Breast epithelium (tissue), 4 donors: ENCODE measurements at places on chromosomes 4 and X.

DNA sequence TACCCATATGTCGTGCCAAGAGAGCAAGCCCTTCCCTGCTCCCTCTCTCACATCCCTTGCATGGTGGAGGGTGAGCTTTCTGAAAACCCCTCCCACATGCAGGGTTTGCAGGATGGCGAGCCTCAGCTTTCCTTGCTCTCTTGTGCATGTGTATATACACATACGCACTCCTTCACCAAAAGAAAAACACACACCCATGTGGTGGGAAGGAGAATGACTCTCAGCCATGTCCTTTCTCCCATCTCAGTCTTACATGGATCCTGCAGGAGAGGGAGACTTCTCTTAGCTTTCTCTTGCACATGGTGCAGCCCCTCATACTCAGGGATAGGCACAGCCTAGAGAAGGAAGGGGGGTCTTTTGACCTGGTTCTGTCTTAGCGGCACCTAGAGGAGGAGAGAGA lies 81.1 kb downstream of the CLCN5 start:
- no peak for DNase-seq

DNA sequence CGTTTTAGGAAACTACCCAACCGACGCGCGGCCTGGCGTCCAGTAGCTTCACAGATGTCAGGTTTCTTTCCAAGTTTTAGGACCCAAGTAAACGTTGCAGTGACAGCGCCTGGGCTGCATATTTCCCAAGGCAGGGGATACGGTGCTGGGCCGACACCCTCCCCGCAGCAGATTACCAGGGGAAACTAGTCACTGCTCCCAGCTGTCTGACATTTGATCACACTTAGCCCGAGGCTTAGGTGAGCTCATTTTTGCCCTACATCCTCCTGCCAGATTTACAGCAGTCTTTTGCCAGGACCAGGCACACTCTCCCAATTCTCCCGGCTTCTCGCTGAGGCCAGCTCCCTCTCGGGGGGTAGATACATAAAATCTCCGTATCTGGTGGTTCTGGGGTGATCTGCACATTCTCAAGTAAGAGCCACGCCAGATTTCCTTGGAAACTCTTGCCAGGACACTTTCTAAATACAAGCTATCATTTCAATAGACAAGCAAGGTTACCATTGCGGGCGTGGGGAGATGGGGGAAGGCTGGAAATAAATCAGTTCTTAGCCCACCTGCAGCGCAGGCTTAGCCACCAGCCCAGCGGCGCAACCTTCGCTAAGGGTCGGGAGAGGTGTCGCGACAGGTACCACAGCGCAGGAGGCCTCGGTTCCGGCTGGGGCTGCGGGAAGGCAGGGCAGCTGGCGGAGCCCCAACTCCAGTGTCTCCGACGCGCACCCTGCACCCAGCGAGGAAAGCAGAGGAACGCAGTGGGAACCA lies 2.5 kb upstream of the SOX3 start:
- no peak for DNase-seq

DNA sequence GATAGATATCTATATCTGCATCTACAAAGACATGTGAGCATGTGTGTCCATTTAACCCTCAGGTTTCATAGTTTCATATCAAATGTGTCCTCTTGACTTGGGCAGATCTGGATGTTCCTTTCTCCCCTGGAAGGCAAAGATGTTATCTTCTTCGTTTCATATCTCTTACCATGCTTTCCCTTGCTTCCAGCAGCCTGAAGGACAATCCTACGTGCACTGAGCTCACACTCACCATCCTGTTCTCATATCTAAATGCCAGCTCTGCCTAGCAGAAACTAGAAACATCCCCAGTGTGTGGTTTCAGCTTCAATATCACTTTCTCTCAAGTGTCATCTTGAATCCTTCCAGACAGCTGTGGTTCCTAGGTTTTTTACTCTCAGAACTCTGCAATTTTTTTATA lies 66.2 kb downstream of the ZAR1 start:
- DNase-seq, result no peak

DNA sequence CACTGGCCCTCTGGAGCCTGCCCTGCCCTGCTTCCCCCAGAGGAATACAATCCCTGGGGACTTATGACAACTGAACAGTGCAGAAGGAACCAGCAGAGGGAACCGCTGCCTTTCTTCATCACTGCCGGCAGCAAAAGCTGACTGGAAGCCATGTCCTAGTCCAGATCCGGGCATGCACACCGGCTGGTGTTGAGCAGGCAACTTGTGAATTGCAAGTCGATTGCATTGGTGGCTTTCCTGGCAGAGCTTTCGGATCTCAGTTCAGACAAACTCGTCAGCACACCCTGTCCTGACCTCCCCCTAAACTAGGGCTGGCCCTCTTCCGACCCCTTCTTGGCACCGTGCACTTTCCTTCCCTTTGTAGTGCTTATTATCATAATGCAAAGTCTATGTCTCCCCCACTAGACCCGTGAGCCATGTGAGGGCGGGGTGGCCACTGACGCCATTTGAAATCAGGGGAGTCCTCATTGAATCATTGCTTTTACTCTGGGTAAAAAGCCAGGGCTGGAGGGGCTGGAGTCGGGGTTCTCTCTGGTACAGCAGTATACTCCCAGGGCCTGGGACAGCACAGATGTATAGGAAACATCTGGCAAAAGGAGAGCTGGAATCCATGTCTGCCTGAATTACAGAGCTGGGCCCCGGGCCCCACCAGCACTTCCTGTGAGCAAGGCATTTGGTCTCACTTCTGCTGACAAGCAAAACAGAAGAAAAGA lies 1.8 kb downstream of the ARHGAP4 start:
- no peak for DNase-seq

- DNase-seq, result no peak
Observed at GRCh38 chr4:84050015-84050414, 449.1 kb downstream of the NKX6-1 start.

DNA sequence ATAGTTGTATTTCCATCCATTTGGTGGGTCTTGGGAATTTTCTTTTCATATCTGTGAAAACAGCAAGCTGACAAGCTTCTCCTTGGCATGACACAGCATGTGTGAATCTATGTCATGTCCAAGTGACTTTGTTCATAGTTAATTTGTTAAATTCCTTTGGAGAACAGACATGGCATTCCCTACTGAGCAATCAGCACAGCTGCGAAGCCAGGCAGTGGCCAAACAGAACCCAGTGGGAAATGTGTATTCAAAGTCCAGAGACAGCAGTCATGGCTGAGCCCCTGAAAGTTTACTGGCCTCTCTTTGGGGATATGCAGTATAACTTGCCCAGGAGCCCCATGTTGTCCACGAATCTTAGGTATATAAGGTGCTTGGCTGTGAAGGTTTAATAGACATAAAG lies 474.7 kb downstream of the NKX6-1 start:
- no peak for DNase-seq

DNA sequence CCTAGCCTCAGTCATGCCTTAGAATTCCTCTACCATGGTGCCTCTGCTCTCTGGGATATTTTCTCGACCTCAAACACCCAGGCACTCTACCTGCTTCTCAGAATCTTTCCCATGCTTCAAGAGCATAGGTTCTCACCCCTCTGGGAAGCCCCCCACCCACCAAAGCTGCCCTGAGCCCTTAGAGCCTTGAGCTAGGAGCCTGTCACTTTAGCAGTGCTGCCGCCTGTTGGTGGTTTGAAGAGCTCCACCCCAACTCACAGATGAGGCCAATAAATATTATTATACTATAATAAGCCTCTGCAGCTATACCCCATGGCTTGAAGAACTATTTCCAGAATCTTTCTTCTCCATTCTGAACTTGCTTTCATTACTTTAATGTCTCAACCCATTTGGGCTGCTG lies 109.7 kb downstream of the RTL5 start:
- no peak for DNase-seq

- DNase-seq, result no peak
Observed at GRCh38 chrX:40263014-40263560, 165.3 kb upstream of the BCOR start.
